ENCODE measurements at places on chromosomes 3 and 15. TPM values are rescaled to one million over a fixed set of nuclear protein-coding genes. Genes with fewer than 3 reads are reported as not detected.

Gene EFHB
- 1.1 TPM for total RNA-seq

GRCh38 chr3:113245761-113246161 lies 34.4 kb downstream of the BOC start:
- DNase-seq: no peak

DNA sequence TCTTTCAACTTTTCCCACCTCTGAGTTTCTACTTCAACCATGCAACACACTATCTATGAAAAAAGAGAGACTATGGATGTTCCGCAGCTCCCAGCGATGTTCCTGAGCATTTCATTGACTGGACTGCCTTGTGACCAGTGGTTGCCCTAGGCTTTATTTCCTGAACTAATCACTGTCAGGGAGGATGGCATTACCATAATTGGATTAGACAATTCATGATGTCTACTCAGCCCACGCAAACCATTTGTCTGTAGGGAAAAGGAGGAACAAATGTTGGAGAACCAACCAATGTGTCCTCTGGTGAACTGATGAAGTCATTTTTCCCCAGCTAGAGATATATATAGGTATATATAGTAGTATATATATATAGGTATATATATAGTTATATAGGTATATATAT lies 229.3 kb upstream of the MCTP2 start:
- no peak for DNase-seq

DNA sequence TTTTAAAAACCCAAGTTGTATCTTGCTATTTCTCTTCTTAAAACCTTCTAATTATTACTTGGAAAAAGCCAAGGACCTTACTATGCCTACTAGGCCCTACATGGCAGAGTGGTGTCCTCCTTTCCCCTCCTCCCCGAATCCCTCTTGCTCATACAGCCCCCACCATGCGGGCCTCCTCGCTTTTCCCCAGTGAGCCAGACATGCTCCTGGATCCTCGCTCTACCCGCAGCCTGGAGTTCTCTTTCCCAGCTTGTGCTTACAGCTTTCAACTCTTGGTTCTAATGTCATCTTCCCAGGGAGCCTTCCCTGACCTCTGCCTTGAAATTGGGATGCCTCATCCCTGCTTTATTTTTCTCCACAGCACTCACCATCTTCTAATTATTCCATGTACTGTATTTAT lies 111.8 kb upstream of the TLE3 start:
- no peak for DNase-seq

DNA sequence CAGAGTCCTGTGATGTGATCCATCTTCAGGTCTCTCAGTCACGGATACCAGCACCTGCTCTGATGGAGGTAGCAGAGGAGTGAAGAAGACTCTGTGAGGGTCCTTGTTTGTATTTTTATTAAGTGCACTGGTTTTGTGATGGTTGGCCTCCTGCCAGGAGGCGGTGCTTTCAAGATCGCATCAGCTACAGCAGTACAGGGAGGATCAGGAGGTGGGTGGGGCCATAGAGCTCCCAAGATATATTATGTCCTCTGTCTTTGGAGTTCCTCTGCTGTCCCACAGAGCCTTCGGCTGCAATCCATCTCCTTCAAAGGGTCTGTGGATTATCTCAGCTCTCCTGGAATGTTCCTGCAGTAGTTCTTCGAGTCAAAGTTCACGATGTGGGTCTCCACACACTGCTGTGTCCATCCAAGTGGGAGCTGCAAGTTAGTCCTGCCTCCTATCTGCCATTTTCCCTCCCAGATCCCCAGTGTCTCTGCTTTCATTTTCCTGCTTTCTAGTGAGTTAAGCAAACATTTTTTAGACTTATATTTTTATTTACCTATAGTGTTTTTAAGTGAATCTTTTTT lies 54.7 kb downstream of the TM2D3 start:
- DNase-seq: no peak

DNA sequence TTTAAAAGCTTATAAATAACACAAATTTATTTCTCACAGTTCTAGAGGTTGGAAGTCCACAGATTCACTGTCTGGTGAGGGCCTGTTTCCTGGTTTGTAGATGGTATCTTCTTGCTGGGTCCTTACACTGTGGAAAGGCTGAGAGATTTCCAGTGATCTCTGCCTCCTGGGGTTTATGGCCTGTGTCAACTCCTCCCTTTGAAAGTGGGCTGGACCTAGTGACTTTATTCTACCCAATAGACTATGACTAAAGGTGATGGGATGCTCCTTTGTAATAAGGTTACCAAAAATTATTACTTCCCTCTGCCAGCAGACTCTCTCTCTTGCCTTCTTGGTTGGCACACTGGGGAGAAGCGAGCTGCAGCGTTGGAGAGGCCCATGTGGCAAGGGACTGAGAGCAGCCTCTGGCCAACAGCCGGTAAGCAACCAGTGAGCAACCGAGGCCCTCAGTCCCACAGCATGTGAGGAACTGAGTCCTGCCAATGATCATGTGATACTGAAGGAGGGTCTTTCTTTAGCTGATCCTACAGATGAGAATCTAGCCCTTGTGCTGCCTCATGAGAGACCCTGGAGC lies 14.0 kb upstream of the COPG1 start:
- no peak for DNase-seq

DNA sequence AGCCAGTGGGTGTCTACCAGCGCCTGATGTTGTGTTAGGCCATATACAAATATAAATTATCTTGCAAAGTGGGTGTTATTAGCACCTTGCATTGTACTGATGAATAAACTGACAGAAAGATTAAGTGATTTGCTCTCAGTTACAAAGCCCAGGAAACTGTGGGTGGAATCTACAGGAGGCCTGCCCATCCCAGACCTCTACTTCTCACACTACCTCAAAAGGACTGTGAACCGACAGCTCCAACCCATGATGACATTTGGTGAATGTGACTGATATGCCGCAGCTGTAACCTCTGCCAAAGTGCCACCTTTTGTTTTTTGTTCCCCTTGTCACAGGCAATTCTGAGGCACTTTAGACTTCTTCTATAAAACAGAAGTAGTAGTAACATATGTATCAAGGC lies 43.7 kb upstream of the KCNMB2 start:
- DNase-seq: no peak

DNA sequence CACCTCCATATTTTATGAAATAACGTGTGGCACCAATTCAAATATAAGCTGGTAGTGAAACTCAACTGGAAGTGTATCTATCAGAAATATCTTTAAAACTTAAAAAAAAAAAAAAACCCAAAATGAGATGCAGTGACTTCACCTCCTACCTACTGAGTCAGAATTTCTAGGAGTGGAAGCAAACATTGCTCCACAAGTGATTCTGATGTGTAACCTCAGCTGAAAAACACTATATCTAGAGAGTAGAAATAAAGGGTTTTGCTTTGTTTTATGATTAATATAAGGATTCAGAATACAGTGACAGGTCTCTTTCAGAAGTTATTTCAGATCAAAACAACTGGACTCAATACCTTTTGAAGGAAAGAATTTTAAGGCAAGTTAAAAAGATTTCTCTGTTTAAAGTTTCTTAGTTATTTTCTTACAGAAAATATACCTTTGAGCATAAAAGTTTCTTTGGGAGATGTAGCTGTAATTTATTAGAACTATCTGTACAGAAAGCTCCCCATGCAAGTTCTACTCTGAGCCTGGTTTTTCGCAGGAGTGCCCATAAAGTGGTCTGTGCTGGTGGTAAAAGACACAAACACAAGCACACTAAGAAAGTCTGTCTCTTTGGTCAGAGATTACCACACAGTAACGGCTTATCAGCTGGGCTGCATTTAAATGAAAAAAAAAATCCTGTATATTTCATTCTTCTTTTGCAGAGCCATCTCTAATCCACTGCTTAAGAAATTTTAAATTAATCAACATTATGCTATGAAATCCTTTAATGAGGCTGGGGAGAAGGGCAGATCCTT lies 59.9 kb upstream of the PPIB start:
- no peak for DNase-seq

GRCh38 chr15:29785642-29786041 lies 36.6 kb downstream of the TJP1 start:
- DNase-seq: no peak

GRCh38 chr15:100205549-100206295 lies 136.1 kb downstream of the ADAMTS17 start:
- no peak for DNase-seq

- no peak for DNase-seq
Measured at GRCh38 chr15:101554115-101554915, 64.8 kb upstream of the PCSK6 start.

Gene MLF1
- 0.87 TPM for total RNA-seq

All from activated CD4-positive, alpha-beta T cell treated with anti-CD3 and anti-CD28 coated beads, Interleukin-2, amount 10 ng/mL, durations not matched to agents 7 days and 5 days (primary cell).